ENCODE measurements at places on chromosomes 7 and 10.

DNA sequence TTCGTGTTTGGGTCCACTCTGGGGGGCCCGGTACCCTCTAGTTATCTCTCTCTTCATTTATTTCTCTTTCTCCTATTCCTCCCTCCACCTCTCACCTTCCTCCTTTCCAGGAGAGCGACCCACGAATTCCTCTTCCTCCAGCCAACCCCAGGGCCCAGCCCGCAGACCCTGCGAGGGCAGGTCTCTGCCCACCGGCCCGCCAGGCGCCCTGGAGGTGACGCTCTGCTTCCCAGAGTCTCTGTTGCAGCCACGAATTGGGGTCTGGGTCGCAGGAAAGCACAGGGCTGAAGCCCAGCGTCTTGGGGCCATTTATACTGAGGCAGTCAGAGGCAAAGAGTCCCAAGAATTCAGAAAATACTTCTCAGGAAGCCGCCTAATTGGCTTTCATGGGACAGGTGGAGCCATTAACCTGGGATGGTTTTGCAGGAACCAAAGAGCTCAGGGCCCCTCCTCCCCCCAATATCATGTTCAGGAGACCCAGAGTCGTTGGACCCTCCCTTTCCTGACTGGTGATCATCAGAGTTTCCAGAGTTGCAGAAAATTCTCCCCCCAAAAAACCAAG lies 2.7 kb upstream of the EN2 start:
- no peak for DNase-seq

GRCh38 chr10:52420656-52421055 lies 106.6 kb downstream of the DKK1 start:
- no peak for DNase-seq

- DNase-seq = no peak
Measured at GRCh38 chr7:122987463-122987862, 8.0 kb downstream of the TAS2R16 start.

DNA sequence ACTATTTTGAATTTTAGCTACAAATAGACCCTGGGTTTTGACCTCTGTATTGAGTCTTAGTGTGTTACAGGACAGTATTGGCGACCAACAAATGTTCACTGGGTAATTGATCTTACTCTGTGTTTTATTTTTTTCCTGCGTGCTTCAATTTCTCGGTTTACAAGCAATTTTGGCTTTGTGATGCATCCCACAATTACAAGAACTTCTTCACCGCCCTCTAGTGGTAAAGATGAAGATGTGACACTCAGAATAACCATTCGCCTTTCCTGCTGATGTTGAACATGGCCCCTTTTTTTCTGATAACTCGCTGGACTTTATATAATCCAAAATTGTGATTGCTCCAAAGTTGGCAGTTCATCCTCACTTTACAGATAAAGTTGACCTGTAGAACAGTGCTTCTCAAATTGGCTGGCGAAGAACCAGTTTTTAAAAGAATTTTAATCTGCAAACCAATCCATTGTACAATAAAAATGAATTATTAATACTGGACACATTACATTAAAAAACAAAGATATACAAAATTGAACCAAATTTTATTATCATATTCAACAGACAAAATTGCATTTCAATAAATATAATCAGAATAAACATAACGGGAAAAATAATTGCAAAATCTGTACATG lies 20.2 kb upstream of the SMC3 start:
- peak; percentile 89 for DNase-seq

- DNase-seq = no peak
Measured at GRCh38 chr10:94217411-94217810, 145.3 kb downstream of the NOC3L start.

DNA sequence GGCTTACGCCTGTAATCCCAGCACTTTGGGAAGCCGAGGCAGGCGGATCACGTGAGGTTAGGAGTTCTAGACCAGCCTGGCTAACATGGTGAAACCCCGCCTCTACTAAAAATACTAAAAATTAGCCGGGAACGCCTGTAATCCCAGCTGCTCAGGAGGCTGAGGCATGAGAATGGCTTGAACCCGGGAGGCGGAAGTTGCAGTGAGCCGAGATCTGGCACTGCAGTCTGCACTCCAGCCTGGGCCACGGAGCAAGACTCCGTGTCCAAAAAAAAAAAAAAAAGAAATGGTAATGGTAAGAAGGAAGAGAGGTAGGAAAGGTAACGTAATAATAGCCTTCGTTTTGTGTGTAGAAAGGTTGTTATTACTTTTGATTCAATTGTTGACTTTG lies 1.2 kb downstream of the HSPA14 start:
- DNase-seq = no peak

- DNase-seq = no peak
Measured at GRCh38 chr10:95758351-95759025, 2.5 kb downstream of the ENTPD1 start.

- DNase-seq = peak; percentile 56
Measured at GRCh38 chr7:154427533-154427932, 375.3 kb downstream of the DPP6 start.

GRCh38 chr10:131949041-131949862 lies 32.5 kb downstream of the BNIP3 start:
- peak; percentile 52 for DNase-seq

DNA sequence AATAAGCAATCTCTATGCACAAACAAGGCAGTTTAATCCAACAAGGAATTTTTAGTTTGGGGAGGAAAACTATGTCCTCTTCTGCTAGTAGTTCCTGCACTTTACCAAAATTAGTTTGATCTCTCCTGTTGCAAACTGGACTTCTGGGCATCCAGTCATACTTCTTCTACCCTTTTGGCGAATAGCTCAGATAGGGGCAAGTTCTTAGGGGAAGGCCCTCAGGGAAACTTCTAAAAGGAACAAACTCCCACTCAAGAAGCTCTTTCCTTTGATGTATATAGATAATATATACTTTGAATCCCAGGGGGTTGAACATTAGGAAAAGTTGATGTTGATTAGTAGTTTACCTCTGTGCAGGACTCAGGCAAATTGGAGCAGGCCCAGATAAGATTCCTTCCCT lies 21.5 kb upstream of the PPP1R17 start:
- DNase-seq = no peak

DNA sequence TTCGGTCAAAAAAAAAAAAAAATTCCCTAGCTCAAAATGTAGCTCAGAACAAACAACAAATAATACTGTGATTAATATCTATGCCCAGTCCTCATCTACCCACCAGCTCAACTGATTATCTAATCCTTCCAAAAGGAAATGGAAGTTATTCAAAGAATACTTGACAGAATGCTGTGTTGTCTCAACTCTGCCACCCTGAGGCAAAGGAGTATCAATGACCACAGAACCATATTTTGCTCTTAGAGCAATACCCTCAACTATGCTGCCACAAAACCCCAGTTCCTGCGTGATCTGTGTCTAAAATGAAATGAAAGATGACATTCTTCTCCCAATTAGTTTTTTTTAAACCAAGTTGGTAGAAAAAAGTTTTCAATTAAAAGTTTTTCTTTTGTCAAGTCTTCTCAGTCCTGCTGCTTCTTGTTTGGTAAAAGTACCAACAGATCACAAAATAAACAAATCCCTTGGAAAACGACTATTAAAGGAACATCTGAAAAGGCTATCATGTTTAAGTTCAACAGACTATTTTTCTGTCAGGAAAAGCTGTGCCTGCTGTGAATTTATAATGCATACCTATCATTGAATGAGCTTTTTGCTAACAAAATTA lies 21.6 kb downstream of the RBM28 start:
- peak; percentile 72 for DNase-seq

- no peak for DNase-seq
Measured at GRCh38 chr10:132104471-132105301, 38.9 kb downstream of the JAKMIP3 start.

GRCh38 chr7:15016766-15017165 lies 114.2 kb upstream of the DGKB start:
- DNase-seq = no peak

DNA sequence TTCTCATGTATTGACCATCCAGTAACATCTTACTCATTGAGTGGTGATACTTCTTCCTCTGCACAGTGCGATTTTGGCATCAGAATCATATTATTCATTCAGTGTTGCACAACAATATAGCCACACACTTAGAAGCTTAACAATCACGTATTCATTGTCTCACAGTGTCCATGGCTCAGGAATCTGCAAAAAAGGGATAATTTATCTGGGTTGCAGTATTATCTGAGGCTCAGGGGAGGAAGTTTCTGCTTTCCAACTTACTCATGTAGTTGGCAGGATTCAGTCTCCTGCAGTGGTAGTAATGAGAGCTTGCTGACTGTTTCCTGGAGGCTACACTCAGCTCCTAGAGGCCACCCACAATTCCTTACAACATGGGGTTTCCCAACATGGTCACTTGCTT lies 803.6 kb downstream of the SORCS1 start:
- no peak for DNase-seq

GRCh38 chr10:110885932-110886674 lies 14.4 kb downstream of the PDCD4 start:
- no peak for DNase-seq

DNA sequence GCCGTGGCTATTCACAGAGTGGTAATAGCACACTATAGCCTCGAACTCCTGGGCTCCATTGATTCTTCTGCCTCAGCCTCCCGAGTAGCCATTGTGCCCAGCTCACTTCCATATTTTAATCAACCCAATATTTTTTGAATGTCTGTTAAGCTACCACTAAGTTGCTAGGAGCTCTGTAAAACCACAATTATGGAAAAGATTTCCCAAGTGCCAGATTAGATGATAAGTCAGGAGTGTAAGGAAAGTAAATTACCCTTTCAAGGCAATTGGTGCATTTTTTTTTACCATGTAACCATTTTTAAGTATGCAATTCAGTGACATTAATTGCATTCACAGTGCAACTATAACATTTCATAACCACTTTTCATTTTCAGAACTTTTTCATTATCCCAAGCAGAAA lies 87.5 kb upstream of the GATAD1 start:
- DNase-seq = no peak

- DNase-seq = peak; percentile 86
Measured at GRCh38 chr10:21315645-21316220, 209.7 kb downstream of the SKIDA1 start.

DNA sequence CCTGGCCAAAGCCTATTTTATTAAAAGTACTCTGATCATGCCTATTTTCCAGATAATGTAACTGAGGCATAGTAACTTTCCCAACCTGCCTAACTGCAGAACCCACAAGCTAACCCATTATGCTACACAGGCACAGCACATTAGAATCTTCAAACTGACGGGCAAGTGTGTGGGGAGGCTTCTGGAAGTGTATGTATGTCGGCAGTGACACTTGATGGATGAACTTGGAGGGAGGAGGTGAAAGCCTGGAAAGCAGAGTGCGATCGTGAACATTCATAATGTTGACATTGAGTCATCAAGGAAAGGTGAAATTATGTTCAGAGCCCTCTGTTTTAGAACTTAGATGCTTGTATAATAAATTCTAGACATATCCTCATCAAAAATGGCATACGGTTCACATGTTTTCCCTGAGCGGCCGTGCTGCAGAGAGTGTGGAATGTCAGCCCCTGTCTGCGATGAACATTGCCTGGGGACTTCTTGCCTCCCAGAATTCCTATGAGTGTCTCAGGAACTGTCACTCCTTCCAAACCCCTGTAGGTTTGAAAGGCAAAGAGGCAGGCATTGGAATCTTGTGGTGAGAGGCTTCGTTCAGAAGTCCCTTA lies 102.4 kb downstream of the SLIT1 start:
- no peak for DNase-seq

DNA sequence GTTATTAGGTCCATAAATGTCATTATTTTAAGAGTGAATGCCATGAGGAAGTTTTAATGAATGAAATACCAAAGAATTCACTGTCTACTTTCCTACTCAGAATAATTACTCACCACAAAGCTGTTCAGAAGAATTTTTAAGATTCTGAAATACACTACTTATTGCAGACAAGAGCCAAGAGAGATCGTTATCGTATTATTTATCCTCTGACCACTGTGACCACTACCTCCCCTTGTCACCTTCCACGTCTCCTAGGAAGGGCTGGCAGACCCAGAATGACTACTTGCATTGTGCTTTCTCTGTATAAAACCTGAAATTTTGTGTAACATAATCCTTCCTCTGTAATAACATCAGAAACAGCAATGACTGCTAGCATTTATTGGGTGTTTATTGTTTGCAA lies 81.9 kb downstream of the ABCB5 start:
- no peak for DNase-seq

DNA sequence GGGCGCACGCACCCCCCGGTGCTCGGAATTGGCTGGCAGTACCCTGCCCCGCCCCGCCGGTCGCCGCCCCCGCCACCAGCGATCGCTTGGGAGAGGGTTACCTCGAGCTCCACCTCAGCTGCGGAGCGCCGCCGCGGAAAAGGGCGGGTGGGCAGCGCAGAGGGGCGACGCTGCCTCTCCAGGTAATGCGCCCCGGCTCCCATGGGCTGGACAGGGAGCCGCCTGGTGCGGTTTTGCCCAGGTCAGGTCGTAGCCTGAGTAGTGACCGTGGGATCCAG lies 1.3 kb downstream of the PFKFB3 start:
- DNase-seq = no peak

- DNase-seq = peak; percentile 57
Measured at GRCh38 chr10:11164803-11165590, 147.3 kb downstream of the CELF2 start.
